HCT116 (cell line): ENCODE measurements at places on chromosomes 5 and 9.

GRCh38 chr5:125115195-125115525 is 368.7 kb upstream of the ZNF608 start:
- DNase-seq, result no peak

GRCh38 chr9:83166372-83166771 is 103.4 kb upstream of the RASEF start:
- DNase-seq, result no peak

DNA sequence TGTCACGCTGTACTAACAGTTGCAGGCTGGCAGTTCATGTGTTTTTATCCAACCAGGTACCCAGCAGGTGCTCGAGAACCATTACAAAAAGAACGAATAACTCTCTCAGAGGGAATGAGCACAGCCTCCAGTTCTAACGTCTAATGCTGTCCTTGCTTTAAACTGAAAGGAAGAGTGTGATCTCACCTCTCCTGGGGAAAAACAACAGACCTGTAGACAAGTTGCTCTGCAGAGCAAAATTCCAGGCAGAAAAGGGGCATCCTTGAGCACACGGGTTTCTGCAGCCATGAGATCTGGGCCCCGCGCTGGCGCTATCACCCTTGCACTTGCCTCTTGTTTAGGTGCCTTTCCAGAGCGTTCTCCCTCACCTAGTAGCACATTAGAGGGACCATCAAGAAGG is 92.5 kb upstream of the DNAH5 start:
- no peak for DNase-seq

DNA sequence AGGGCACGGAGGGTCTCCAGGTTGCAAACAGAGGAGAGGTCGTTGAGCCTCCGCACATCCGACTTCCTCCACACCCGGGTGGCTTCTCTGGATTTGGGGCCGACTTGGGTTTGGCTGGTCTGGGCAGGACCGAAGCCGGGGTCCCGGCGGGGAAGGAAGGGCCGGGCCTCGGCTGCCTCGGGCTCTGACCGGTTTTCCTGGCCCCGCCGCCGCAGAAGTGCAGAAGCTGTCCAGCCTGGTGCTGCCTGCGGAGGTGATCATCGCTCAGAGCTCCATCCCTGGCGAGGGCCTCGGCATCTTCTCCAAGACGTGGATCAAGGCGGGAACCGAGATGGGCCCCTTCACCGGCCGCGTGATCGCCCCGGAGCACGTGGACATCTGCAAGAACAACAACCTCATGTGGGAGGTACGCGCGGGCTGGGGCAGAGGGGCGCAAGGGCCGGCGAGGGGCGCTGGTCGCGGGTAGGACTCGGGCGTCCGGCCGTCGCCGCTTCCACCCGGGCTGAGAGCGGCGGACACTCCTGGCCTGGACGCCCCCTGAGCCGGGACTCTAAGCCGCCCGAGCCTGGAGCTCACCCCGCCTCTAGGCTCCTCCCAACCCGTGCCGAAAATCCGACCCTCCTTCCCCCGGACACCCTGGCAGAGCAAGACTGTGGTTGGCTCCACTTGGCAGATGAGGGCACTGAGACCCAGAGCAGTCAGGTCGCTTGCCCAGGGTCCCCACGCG is 2.2 kb downstream of the PRDM12 start:
- no peak for DNase-seq

- no peak for DNase-seq
Observed at GRCh38 chr5:137442660-137443059, 56.5 kb downstream of the SPOCK1 start.

GRCh38 chr5:173435447-173435846 is 107.2 kb upstream of the STC2 start:
- DNase-seq, result no peak

GRCh38 chr9:80964374-80964773 is 725.0 kb downstream of the TLE1 start:
- DNase-seq, result no peak

- DNase-seq, result no peak
Observed at GRCh38 chr9:78003730-78004129, 27.9 kb downstream of the GNAQ start.

GRCh38 chr5:150505041-150505511 is 2.9 kb upstream of the NDST1 start:
- no peak for DNase-seq

DNA sequence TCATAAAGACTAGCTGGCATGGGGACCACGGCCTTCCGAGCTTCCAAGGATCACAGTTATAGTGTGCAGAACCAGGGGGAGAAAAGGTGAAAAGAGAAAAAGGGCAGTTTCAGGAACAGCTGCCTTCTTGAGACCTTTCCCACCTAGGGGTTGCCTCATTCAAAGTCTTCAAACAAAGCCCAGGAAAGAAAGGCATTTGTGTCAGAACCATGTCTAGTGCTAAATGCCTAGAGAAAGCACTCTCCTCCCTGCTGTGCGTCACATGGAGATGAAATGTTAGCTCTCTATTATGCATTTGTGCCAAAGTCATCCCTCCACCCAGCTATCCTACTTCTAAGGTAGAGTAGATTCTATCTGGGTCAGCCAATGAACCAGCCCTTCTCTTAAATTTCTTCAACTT is 1037.3 kb upstream of the WWC1 start:
- no peak for DNase-seq

GRCh38 chr5:858726-859125 is 7.9 kb upstream of the ZDHHC11 start:
- no peak for DNase-seq

DNA sequence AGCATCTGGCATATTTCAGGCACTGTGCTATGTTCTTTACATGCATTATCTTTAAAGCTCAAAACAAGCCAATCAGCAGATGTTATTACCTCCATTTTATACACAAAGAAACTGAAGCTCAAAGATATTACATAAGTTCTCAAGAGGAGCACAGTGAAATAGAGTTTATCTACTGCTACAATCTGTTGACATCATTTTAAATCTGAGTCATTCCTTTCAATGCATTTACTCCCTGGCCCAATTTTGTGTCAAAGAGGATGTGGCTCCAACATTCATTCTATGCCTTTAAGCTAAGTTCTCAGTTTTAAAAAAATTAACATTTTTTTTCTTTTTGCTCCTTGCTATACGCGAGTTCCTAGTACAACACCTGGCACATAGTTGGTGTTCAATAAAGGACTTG is 486.3 kb upstream of the ZNF462 start:
- DNase-seq, result no peak

DNA sequence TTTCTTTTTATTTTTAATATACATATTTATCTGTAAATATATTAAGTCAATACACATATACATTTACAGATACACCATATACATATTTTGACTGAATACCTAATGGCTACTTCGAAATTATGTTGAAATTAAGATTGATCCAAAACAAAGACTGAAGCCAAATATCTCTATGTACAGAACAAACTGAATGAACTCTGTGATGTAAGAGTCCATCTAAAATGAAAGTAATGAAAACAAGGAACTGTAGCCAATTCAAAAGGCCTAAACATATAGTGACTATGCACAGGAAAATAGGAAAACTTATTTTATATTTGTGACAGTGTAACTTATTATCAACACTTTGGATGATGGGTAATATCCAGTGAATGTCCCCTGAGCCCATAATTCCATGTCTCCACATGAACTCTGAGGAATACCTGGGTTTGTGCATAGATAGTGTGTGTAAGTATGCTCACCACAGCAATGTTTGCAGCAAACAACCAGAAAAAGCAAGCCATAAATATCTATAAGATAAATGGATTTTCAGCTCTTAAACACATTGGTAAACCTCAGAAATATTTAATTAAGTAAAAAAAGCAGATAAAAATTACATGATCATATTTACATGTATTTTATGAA is 517.2 kb upstream of the CDH6 start:
- no peak for DNase-seq

GRCh38 chr9:95028853-95029219 is 288.7 kb downstream of the FANCC start:
- no peak for DNase-seq

GRCh38 chr9:96045811-96046210 is 170.3 kb downstream of the ERCC6L2 start:
- DNase-seq, result no peak

DNA sequence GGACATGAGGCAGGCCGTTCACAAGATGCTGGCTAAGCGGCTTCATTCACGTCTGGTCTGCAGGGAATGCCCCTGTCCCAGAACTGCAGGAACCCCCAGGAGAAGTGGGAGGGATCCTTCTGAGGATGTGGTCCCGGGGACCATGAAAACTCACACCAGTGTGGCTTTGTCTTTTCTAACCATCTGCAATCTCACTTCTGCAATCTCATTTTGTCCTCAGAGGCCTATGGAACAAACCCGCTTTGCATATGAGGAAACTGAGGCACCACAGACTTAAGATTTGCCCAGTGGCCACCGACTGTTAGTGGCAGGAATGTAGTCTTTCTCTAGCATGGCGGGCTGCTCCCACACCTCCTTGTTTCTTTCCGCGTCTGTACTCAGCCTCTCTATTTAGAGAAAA is 6.9 kb downstream of the CXCL14 start:
- DNase-seq, result no peak

DNA sequence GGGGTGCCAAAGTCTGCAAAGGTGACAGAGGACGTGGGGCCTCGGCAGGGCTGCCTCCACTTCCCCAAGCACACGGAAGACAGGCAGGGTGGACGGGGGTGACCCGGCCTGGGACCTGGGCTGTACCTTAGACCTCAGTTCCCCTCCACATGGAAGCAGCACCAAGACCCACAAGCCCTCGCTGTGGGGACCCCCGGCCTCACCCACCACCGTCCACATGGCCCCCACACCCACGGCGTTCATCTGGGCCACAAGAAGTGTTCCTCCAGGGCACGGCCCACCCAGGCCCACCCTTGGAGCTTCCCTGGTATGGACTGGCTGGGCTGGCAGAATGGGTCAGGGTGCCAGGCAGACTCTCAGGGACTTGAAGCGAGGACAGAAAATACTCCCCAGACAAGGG is 45.8 kb upstream of the NKD2 start:
- no peak for DNase-seq

DNA sequence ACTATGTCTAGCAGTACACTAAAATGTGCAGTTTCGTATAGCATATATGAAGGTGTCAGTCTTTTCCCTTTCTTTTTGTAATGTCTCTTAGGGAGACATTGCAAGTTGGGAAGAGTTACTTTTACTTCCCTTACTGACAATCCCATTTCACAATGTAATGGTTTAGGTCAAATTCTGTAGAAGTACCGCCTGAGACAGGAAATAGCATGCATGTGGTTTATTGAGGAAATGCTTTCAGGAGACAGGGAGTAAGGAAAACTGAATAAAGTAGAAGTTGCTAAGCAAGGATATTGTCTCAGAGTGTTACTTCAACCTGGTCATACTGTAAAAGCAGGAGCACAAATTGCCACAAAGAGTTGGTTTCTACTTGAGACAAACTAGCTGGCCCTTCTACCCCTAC is 32.1 kb upstream of the MSANTD3 start:
- no peak for DNase-seq

DNA sequence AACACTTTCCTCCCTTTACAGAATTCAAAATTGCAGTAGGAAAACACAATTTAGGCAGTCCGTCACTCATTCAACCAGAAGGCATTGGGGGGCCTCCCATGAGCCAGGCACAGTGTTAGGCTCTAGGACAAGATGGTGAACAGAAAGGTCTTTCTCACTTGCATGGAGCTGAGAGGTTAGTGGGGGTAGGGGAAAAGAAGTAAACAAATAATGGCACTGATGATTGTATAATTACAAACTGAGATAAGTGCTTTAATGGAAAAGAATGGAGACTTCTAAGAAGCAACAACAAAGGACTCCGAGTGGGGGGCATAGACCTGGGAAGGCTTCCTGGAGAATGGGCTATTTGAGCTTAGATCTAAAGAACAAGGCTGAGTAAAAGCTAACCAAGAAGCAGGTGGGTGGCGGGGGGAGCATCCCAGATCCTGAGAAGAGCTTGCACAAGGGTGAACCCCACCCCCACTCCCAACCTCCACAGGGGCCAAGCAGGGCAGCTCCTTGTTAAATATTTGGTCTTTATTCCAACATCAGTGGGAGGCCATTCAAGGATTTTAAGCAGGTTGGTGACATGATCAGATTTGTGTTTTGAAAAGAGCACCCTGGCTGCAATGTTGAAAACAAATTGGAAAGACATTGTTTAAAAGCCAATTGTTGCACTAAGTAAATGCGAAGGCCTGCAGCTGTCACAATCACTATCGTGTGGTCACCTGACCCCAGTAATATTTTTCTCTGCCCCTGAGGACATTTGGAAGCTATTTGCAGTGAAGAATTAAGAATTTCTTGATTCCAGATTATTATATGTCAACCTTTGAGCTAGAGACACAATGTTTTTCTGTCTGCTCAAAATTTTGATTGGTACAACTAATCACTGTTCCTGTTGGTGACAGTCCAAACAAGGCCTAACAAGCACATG is 73.9 kb upstream of the EFNA5 start:
- no peak for DNase-seq

DNA sequence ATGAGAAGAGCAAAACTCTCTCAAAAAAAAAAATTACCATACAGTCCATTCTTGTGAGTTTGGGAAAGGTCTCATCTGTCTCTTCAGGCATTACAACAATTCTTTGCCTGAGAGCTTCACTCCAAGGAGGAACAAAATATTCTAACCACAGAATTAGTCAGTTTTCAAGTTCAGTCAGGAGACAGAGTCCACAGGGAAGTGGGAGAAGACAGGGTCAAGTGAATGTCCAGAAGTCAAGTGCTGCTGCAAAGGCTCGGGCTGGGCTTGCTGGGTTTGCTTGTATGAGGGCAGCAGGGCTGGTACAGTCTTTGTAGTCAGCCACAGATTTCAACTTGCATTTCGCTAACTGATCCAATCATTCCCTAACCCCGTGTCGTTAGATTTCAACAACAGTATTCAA is 17.6 kb upstream of the HEXB start:
- no peak for DNase-seq

DNA sequence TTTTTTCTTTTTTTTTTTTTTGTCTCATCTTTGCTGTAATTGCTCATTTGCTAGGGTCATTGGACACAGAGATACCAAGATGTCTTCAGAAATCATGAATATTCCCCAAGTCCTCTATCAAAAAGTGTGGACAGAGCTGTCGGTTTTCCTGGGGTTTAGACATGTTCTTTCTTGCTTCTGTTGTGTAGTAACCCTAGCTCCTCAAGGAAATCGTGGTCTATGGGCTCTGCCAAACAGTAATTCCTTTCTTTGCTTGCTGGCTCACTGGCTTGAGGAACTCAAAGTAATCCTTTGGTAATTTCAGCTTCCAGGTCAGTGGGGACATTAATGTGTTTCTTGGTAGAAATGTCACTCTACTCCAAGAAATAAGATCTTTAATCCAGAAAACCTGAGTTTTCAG is 101.7 kb downstream of the TMC1 start:
- no peak for DNase-seq

DNA sequence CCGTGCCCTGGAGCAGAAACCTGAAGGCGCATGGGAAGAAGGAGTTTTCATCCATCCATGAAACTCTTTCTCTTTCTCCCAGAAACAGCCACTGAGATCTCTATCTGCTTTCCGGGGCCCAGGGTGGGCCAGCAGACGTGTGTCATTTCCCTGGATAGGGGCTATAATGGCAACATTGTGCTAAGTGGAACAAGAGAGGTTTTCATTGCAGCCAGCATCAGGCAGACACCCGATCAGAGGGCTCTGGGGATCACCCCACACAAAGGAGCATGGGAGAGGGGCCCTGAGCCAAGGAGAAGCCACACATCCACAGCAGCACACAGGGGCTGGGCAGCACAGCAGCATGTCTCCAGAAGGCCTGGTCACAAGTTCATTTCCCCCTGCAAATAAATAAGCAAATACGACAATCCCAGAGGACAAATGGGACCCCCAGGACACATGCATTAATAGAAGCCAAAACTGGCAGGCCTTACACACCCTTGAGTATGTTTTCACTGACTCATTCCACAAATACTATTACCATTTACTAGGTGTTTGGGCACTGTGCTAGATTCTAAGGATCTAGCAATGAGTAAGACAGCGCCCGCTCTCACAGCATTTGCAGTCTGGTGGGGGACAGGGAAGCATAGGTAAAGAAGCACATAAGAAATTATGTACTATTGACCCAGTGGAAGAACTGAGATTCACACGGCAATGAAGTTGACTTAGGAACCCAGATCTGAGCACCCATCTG is 4.3 kb upstream of the AFAP1L1 start:
- no peak for DNase-seq
